CD4-positive, alpha-beta memory T cell (primary cell): ENCODE measurements at places on chromosomes 3 and 15.
A peak's percentile ranks its signal among the peaks of the same experiment; 100 is the strongest.

DNA sequence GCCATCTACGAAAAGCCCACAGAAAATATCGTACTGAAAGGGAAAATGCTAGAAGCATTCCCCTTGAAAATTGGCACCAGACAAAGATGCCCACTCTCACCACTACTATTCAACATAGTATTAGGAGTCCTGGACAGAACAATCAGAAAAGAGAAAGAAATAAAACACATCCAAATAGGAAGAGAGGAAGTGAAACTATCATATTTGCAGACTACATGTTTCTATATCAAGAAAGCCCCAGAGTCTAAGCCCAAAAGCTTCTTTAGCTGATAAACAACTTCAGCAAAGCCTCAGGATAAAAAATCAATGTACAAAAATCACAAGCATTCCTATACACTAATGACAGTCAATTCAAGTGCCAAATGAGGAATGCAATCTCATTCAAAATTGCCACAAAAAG, 15.6 kb downstream of the OR5K3 start:
- DNase-seq = no peak

DNA sequence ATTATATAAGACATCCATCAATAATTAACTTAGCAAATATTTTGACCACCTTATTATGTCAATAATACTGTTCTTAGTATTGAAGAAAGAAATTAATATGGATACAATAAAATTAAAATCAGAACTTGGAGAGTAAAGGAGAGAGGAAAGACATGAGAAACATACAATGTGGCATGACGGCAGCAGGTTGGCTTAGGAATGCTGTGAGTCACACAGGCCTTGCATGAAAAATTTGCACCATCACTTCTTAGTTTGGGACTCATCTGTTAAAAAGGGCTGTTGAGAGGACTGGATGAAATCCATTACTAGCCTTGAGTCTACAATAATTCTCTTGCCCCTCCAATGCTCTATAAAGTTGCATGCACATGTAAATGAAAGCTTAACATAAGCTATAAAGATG, 880.8 kb downstream of the ROBO1 start:
- DNase-seq = no peak

- DNase-seq = no peak
Observed at GRCh38 chr15:63491979-63492378, 12.4 kb upstream of the USP3 start.

DNA sequence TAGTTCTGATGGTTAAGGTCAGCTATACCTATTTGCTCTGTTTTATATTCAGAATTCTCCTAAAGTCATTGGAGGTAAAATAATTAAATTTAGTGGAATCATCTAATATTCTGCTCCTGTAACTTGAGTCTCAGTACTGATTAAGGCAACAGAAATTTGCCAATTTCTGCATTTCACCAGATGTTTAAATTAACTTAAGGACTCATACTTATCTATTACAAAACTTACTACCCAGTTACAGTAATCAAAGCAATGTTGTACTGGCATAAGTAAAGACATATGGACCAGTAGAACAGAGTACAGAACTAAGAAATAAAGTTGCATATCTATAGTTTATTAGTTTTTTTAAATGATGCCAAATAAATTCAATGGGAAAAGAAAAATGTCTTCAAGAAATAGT, 1043.8 kb downstream of the OTOL1 start:
- no peak for DNase-seq

DNA sequence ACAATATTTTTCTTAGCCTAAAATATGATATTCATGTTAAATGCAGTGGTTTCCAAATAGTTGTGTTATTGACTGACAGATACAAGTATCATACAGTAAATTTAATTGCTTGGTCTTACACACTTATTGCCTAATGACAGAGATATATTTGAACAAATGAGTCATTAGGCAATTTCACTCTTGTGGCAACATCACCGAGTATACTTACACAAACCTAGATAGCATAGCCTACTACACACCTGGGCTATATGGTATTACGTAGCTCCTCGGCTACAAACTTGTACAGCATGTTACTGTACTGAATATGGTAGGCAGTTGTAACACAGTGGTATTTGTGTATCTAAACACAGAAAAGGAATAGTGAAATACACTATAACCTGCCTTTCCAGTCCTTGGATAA, 50.3 kb downstream of the SERPINI1 start:
- no peak for DNase-seq

- DNase-seq = no peak
Observed at GRCh38 chr15:62119227-62119864, 45.7 kb downstream of the C2CD4B start.

GRCh38 chr3:52277972-52278509, 408 bp downstream of the WDR82 start:
- peak; percentile 71 for DNase-seq

- no peak for DNase-seq
Observed at GRCh38 chr15:25655207-25655948, 207.7 kb downstream of the ATP10A start.

DNA sequence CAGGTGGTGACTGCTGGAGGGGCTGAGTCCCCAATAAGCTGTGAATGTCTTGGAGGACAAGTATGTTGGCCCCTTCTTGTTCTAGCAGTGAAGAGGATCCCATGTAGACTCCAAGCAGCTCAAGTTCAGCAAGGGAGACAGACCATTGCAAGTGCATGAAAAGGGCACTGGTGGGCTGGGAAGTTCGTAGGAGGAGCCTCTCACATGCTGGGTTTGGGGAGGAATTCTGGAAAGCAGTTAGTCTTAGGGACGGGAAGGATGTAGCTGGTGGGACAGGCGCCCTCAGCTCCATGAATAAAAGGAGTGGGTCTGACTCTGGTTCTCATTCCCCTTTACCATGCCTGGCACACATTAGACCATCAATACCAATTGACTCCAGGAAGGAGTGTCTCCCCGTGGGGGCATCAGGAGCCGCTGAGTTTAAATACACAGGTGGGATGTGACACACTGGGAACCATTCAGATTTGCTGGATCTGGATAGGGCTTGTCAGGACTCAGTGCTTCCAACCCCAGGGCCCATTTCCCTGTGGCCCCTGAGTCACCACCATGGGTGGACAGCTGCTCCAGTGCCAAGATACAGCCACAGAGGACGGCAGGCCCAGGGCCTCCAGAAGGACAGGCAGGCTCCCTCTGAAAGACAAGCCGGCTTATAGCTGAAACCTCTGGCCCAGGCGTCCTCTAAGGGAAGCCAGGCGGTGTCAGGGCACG, 552 bp upstream of the XYLB start:
- DNase-seq = no peak

DNA sequence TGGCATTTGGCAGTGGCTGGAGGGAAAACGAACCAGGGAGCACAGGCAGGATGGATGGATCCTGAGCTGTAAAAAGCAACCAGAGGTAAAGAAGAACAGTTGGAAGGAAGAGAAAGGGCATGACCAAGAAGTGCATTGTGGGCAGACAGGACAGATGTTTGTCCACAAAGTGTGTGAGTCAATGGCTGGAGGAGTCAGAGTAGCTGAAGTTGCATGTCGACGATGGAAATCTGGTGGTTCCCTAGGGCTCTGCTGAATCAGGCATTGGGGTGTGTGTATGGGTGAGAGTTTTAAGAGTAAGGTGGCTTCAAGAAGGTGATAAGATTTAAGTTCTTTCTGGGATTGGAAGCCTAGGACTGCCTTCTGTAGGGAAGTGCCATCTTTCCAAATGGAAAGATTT, 214.0 kb upstream of the BHLHE40 start:
- no peak for DNase-seq

GRCh38 chr3:81743096-81744025, 18.1 kb downstream of the GBE1 start:
- DNase-seq = no peak

- no peak for DNase-seq
Observed at GRCh38 chr3:117666325-117666724, 956.7 kb downstream of the TUSC7 start.

GRCh38 chr15:69609176-69609575, 156.6 kb downstream of the RPLP1 start:
- DNase-seq = no peak

GRCh38 chr15:92749216-92749615, 93.6 kb upstream of the FAM174B start:
- no peak for DNase-seq

- DNase-seq = no peak
Observed at GRCh38 chr3:60729056-60729455, 522.2 kb downstream of the FHIT start.

DNA sequence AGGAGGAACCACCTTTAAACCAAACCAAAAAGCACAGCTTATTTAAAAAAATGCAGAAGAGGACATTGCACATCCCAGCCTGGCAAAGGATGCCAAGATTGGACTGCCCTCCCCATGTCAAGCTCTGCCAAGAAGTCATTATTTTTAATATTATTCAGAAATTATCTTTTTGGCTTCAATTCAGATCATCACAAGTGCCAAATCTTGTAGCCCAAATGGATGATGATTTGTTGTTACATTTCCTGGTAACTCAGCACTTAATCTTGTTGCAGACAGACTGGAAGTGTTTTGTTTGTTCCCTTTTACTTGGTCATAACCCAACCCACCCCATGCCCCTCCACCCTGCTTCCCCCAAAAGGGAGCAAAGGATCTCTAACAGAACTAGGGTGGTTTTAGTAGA, 28.1 kb upstream of the LXN start:
- DNase-seq = no peak

DNA sequence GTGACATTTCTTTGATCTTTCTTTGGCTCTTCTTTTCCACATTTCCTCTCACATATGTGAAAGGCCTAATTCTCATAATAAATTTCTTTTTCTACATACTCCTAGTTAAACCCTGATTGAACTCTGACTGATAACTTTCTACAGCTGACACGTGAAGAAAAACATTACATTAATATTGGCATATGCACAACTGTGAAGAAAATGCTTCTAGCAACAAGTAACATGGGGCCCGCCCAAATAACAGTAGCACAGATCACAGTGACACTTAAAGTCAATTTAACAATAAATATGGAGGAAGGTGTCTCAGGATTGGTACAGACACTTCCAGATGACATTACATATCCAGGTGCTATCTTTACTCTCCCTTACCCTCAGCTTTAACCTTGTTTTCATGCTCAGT, 317.6 kb upstream of the ZNF385D start:
- no peak for DNase-seq

GRCh38 chr3:129485721-129486663, 42.4 kb upstream of the RHO start:
- DNase-seq = no peak

- DNase-seq = no peak
Observed at GRCh38 chr15:99502661-99503060, 63.1 kb upstream of the MEF2A start.

- DNase-seq = no peak
Observed at GRCh38 chr3:71825551-71826283, 40.8 kb upstream of the PROK2 start.

DNA sequence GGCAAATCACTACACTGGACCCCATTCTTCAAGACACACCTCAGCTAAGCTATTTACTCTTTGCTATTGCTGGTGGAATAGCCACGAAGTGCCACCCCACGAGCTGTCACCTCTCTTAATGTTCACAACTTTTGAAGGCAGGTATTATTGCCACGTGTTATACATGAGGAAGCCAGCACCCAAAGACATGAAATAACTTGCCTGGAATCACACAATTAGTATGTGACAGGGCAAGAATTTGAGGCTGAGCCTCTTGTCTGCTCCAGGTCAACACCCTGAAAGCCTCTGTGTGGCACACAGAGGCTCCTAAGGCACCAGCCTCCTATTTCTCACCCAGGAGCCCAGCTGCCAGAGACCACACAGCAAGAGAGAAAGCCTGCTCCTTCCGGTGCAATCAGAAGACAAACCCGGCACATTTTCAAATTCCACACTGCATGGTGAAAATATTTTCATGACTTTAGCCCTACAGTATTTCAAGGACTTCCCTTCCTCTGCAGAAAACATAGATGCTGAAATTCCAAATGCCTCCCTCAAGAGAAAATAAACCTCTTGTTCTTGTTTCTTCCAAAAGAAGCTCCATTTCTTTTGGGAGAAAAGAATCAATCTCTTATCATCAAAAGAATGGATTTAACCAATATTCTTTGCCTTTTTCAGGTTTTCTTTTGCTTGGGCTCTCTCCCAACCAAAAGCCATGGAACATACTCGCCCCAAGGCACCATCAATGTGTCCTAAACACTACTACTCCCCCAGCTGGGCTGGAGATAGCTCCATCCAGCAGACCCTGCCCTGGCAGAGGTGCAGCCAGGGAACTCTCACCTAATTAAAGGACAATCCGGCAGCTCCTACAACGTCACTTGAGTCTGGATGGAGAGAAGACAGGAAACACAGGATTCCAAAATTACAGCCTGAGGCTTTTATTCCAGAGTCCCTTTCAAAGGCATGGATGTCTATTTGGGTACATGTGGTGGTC, 84.7 kb upstream of the THBS1 start:
- DNase-seq = no peak

- no peak for DNase-seq
Observed at GRCh38 chr15:38528294-38528693, 36.3 kb downstream of the RASGRP1 start.

GRCh38 chr3:182636646-182637045, 156.7 kb upstream of the ATP11B start:
- no peak for DNase-seq

DNA sequence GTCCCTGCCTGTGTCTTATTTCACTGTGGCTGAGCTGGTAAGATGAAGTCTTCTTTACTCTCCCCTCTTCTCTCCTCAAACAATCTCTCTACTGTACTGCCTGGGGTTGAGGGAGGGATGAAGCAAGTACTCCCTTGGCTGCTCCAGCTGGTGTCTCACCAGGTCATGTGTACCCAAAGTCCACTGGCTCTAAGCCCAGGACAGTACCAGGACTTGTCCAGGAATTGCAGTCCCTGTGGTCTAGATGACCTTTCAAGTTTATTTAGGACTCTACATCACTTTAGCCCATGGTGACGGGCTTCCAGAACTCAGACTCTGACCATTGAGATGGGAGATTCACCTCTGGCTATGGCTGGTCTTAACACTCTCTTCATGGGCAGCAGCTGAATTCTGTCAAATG, 17.5 kb upstream of the SLC27A2 start:
- DNase-seq = no peak

- DNase-seq = no peak
Observed at GRCh38 chr15:59276225-59277178, 69.9 kb downstream of the LDHAL6B start.

DNA sequence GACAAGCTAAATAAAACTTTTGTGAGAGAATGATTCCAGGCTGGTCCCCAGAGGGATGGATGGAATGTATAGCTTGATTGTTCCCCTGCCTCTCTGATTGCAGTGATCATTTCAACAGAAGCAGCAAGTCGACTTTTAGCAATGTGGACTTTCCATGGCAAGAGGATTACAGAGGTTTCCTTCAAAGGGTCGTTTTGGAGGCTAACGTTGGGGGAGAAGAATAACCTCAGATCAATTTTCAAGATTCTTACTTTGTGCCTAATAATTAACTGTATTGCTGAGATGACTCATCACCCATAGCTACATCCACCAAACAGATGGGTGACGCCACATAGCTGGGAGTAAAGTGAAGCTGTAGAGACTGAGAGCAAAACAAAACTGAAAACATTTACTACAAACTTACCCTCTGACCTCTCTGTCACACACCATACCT, 79.9 kb downstream of the GTPBP8 start:
- no peak for DNase-seq

DNA sequence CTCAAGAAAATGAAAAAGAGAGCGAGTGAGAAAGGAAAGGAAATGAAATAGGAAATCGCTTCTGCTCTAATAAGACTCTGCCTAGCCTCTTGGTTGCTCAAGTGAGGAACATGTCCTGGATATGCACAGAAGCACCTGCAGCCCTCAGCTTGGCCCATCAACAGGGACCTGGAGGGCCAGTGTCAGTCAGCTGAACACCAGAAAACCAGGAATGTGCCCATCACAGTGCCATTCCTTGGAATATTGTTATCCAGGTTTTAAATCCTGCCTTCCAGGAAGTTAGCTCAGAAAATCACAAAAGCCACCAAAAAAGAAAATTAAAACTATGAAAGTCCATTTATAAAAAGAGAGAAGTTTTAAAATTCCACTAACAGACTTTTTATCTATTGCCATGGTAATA, 173.4 kb upstream of the TPM1 start:
- DNase-seq = no peak
